ENCODE measurements at places on chromosomes 11 and 22.

DNA sequence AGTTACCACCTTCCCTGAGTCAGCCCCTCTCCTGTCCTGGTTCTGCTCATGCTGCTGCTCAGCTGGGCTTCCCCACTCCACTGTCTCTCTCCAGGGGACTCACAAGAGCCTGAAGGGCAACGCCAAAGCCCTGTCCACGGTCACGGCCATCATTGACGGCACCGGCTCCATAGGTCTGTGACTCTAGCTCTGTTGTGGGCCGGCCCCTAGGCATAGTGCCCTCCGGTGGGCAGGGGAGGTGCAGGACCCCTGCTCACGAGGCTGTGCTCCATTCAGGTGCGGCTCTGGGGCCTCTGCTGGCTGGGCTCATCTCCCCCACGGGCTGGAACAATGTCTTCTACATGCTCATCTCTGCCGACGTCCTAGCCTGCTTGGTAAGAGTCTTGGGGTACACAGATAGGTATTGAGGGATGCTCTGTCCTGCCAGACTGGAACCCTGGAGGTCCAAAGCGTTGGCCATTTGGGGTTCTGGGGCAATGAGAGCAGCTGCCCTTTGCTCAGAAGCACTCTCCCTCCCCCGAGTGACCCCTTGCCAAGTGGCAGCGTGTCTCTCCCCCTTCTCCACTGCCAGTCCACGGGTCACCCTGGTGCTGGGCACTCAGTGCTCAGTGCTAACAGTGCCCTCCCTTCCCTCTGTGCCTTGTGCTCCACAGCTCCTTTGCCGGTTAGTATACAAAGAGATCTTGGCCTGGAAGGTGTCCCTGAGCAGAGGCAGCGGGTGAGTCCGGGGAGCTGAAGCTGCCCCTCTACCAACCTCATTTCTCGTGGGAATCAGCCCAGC is 22.4 kb downstream of the SLC37A2 start:
- DNase-seq = no peak

- DNase-seq = no peak
These were observed 6.8 kb downstream of the SAC3D1 start for GRCh38 chr11:65047581-65048422.

GRCh38 chr11:66887526-66887925 is 30.7 kb downstream of the LRFN4 start:
- no peak for DNase-seq

DNA sequence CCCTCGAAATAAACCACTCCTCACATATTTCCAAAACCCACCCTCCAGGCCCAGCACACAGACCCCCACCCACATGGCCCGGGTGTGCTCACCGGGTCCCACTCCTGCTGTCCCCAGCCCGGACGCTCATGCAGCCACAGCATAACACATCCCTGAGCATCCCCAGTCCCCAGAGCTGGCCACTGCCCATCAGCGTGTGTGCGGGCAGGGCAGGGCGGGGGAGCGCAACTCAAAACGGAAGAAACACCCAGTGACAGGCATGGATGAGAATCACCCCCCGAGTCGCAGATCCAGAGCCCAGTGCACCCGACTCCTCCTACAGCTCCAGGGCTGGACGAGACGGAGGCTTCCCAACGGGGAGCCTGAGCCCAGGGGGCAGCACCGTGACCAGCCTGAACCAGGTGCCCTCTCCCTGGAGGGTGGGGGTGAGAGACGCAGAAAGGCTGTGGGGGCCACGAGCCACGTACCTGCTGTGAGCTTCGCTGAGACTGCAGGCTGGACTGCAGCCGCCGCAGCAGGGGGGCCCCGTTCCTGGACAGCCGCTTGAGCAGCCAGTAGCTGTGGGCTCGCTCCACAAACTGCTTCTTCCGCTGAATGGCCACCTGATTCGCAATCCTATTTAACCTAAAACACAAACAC is 23.8 kb downstream of the BRD1 start:
- DNase-seq = no peak

DNA sequence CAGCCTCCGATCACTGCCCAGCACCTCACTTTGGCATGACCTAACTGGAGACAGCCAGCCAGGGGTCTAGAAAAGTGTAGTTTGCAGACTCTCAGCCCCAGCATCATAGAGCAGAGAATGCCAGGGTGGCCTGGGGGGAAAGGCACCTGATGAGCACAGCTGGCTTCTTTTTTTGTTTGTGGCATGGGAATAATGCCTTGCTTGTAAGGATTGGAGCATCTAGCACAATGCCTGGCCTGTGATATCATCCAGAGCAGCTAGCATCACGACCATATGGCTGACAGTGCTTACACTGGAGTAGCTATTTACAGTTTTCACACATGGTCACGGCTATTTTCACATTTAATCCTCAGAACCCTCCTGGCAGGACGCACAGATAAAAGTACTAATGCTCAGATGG is 594.8 kb upstream of the B3GAT1 start:
- peak; percentile 12 for DNase-seq

DNA sequence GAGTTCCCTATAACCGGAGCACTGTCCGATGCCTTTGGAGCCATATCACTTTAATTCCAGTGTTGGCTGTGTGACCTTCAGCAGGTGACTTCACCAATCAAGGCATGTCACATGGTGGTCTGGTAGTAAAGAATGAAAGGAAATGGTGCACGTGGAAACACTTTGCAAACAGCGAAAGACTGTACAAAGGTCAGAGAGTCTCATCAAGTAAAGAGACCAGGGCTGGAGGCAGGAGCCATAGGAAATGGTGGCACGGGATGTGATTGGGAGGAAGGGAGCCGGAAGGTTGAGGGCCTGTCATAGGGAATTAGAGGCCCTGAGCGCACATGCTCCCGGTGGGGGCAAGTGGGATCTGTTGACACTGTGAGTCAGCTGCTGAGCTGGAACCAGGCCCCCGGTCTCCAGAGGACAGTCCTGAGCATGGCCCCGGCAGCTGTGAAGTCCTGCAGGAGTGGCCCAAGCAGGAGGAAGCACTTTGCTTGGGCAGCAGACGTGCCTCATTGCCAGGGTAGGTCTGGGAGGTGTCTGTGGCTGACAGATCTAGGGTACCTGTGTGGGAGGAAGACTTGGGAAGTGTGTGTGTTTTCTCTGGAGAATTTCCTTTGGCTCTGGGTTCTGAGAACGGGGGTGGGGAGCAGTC is 2.0 kb downstream of the DAGLA start:
- no peak for DNase-seq

DNA sequence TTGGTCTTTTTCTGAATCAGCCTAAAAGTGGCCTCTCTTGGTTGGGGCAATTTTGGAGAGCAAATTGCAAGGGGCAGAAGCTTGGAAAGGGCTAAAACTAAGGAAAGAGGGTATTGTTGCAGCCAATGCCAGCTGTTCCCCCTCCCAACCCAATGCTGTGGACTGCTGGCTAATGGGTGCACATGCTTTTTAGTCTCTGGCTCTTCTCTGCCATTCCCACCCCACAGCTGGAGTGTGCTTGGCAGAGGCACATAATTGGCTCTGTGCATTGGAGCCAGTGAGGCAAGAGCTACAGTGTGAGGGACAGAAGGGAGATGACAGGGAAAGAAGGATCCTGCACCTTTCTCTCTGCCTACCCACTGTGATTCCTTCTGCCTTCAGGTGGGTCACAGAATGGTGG is 140.0 kb downstream of the NECTIN1 start:
- DNase-seq = no peak

DNA sequence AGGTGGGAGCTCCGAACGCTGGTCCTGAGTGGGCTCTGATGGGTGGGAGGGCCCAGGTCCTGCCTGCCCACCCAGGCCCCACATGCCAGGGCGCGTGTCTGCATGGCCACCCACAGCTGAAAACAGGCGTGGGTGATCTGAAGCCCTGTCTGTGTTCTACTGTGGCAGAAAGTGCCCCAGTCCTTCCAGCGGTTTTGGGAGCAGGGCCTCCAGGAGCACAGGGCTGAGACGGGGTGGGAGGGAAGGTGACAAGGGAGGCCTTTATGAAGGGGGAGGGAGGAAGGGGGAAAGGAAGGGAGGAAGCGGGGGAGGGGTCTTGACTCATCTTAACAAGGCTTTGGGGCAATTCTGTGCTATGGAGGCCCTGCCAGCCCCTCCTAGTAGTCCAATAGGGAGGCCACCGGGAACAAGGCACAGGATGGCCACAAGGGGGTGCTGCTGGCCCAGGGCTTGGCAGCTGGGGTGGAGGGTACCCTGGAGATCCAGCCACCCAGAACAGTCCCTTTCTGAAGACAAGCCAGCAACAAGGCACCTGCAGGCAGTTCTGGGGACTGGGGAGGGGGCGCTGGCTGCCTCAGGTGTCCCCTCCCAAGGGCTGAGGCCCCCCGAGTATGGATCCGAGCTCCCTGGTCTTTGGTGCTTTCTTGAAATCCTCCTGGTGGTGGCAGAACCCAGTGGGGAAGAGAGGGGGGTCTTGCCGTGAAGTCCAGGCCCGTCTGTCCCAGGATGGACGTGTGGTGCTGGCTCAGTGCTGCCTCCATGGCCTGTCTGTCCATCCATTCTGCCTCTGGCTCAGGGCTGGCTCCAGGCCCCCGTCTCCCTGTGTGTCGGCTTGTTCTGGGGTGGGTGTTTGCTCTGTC is 6.3 kb upstream of the FADS3 start:
- peak; percentile 42 for DNase-seq

DNA sequence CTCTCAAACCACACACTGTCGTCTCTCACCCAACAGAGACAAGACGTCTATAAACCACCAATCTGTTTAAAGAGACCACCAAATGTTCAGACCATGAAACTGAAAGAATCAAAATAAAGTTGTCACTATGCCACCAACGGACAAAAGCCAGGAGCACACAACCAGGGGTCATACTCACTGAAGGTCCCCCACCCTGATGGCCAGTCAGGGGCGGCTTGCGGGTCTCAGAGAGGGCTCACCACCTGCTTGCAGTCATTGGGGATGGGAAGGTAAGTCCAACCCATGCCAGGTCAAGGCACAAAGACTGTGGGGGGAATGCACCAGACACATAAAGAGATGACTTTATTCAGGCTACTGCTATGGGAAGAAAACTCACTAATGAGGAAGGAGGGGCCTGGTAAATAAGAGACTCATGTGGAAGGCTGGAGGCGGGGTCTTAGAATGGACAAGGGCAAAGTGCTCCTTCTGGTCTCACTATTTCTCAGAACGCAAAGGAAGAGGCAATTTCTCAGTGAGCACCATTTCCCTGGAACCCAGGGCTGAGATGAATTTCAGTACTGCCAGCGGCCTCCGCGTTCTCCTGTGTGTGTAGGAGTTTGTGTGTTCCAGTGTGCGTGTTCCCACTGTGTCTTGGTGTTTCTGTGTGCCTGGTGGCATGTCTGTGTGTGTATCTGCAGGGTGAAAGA is 17.3 kb downstream of the SCARF2 start:
- DNase-seq = no peak

DNA sequence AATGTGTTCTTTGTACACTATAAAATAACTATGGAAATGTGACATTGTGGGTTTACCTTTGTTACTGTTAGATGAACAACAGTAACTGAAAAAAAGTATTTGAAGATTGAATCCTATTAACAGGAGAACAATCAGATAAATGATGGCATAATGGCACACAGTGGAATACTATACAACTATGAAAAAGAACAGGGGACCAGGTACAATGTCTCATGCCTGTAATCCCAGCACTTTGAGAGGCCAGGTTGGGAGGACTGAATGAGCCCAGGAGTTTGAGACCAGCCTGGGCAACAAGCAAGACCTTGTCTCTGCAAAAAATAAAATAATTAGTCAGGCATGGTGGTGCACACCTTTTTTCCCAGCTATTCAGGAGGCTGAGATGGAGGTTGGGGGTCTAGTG is 14.4 kb upstream of the OSBP start:
- DNase-seq = no peak

DNA sequence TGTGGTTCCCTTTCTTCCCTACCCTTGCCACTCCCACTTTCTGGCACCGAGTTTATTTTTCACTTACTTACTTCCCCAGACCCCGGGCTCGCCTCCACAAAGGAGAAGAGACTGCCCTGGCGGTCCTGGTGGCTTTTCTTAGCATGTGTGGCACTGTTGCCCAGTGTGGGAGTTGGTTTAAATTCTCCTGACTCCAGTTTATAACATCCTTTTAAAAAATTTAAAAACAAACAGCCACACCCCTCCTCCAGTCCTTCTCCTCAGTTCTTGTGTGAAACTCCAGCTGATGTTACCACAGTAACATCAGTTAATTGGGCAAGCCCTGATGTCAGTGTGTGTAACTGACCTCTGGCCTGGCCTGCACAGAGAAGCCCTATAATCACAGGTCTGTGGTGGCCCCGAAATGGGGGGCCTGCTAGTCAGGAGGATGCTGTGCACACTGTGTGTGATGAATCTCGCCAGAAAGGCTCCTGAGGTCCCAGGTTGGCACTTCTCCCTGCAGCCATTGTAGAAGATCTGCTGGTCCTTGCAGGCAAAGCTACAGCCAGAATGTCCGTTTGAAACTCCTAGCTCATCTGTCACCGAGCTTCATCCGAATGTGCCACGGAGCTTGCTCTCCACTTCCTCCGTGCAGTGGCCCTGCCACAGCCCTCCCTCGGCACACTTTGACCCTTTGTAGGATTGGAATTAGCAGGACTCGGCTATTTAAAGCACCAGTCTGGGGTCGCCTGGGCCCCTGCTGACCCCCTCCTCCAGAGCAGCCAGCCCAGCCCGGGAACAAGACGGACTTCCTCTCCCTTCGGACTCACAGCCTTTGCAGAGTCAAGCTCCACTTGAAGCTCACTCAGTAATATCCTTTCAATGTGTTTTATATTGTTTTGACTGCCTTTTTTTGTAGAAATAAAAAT is 7.6 kb downstream of the YDJC start:
- no peak for DNase-seq

DNA sequence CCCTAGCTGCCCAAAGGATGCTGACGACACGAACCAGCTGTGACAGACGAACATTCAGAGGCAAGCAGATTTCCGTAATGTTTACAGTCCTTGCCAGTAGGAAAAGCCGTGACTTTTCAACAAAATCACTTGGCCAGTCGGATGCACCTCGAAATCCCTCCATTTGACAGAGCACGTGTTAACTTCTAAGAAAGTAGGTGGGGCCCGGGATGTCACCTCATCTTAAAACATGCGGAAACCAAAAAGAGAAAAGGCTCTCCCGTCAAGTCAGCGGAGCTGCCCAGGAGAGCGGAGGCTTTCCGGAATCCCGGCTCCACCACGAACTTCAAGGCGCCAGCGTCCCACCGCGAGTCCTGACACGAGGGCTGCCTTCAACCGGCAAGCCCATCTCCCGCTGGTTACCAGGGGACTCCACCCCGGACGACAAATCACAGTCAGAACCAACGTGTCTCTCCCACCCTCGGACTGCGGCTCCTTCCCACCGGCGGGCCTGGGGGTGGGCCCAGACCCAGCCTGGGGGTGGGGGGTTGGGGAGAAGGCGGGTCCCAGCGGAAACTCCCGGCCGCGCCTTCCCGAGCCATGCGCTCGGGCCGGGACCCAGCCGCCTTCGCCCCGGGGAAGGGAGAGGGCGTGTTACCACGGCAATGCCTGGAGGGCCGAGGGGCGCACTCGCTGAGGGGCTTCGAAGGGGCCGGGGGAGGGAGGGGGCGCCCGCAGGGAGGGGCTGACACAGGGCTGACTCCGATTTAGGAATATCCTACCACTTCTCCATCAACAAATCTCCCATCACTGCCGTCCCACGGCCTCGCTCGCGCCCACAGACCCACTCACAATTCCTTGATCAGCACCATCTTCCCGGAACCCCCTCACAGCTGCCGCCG is 475 bp downstream of the PITPNB start:
- DNase-seq = peak; percentile 50

- DNase-seq = no peak
These were observed 1.2 kb downstream of the MAJIN start for GRCh38 chr11:64970731-64971151.

Measured in NCI-H2171 treated with DMSO at 0.1 percent for 48 hours (cell line).